ENCODE measurements at places on chromosomes 6 and 20.

GRCh38 chr20:34624629-34625028, 52.3 kb downstream of the PIGU start:
- no peak for DNase-seq

DNA sequence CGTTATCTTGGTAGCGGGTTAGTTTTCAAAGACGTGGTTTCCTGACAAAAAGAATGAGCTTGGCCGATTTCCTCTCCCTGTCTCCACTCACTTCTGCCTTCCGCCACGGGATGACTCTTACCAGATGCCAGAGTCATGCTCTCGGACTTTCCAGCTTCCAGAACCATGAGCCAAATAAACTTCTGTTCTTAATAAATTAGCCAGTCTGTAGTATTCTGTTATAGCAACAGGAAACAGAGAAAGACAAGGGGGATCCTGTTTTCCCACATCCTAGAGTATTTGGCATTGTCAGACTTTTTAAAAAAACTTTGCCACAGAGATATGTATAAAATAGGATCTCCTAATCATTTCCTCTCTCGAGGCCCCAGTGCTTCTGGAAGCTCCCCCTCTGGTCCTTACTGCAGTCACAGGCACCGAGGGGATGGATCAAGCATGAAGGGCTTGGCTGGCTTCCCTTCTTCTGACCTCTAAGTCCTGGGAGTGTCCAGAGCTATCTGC, 84.9 kb upstream of the NAA20 start:
- no peak for DNase-seq

- DNase-seq = no peak
Measured at GRCh38 chr6:138586638-138587037, 87.3 kb upstream of the NHSL1 start.

DNA sequence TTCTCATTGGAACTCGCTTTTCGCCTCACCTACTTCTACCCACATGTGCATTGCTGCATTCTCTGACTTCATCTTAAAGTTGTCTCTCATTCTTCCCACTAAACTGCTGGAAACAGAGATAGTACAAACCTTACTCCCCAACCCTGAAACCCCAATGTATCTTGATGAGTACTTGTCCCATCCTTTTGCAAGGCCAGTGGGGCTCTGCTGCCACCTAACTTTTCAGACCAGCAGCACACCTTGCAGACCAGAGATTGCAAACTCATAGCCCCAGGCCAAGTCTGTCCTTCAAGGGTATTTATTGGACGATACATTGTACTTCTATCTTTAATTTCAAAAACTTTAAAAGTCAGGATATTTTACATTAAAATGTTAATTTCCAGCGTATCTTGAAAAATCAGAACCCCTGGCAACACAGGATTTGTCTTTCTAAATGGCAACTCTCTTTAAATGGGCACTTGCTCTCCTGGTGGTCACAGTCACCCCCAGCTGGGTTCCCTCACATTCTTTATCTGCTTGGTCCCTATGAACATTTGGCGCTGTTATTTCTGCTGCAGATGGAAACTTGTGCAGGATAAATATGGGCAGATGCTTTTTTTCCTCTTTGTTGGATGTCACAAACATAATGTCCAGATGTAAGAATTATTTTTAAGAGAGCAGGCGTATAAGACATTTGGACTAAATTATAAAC, 83.9 kb downstream of the SOD2 start:
- peak; percentile 24 for DNase-seq

GRCh38 chr20:1800180-1800579, 95.0 kb upstream of the SIRPA start:
- DNase-seq = no peak

Measured in RPMI8226 (cell line).